ENCODE measurements at places on chromosomes 2 and 18.

DNA sequence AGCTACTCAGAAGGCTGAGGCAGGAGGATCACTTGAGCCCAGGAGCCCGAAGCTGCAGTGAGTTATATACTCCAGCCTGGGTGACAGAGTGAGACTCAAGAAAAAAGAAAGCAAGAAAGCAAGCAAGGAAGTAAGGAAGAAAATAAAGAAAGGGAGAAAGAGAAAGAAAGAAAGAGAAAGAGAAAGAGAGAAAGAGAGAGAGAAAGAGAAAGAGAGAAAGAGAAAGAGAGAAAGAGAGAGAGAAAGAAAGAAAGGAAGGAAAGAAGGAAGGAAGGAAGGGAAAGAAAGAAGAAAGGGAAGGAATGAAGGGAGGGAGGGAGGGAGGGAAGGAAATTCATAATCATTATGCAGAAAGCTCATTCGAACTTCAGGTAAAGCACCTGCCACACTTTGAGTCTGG is 33.9 kb downstream of the KIF3C start:
- no peak for DNase-seq

GRCh38 chr2:46387292-46387691 is 90.1 kb downstream of the EPAS1 start:
- DNase-seq, result no peak

DNA sequence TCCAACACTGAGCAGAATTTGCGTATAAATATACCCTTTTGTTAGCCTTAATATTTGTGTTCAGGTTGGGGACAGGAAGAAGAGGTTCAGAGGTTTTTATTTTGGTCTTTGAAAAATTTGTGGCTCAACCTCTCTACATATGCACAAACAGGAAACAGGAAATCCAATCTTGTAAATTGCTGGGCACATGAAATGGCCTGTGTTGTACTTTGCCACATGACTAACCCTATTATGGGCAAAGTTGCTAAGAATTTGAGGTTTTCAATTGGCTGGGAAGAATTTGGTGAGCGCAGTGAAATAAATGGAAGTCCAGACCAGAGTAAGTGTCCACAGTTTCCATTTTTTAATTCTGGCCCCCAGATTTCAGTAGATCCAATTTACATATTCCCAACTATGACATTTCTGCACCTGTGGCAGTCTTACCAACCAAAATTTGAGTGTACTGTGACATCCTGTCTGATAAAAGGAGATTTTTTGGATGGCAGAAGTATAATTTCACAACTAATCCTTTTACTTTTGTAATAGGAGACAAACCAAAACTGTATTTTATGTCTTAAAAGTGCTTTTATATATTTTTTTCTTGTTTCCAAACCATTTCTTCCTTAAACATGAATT is 63.6 kb downstream of the COX7A2L start:
- no peak for DNase-seq

DNA sequence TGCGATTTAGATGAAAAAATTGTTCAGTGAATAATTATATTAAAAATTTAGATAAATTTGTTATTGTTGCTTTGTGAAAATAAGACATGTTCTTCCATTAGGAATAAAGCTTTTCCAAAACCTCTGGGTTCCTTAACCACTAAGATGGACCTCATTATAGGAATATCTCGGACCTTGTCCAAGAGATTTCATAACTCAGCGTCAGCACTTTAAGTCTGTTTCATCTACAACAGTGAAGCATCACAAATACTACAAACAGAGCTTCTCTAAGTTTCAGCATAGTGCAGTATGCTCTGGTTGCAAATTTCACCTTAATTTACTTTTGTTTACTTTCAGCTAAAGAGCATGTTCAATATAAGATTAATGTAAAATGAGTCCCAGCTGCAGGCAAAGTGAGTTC is 150.3 kb downstream of the UBE2E3 start:
- peak; percentile 15 for DNase-seq

- DNase-seq, result no peak
Observed at GRCh38 chr2:164032995-164033394, 297.2 kb upstream of the FIGN start.

DNA sequence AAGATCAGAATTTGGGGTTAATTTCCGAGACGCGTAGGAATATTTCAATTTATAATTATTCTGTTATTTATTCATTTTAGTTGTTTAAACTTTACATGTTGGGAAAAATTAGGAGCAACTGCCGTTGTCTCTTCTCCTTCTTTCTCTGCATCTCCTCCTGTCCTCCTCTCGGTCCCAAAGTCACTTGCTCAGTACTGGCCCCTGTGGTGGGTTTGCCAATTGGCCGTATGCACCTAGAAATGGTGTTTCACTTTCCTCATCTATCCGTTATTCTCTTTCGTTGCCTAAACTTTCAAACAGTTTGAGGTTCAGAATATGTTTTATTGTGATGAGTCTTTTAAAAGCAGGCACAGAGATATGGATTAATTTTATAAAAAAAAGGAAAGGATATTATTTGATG is 517.9 kb downstream of the PLCL1 start:
- DNase-seq, result no peak

DNA sequence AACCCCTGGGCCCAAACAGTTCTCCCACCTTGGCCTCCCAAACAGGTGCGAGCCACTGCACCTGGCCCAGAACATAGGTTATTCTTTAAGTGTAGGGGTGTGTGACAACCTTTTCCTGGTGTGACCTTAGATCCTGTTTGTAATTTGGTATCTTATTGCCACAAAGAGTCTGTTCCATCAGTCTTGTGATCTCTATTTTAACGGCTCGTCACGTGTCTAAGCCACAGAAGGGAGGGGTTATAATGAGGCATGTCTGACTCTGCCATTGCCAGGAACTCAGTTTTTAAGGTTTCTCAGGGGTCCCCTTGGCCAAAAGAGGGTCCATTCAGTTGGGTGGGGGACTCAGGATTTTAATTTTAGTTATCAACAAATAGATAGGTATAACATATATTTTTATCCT is 4.4 kb upstream of the ALS2 start:
- DNase-seq, result no peak

DNA sequence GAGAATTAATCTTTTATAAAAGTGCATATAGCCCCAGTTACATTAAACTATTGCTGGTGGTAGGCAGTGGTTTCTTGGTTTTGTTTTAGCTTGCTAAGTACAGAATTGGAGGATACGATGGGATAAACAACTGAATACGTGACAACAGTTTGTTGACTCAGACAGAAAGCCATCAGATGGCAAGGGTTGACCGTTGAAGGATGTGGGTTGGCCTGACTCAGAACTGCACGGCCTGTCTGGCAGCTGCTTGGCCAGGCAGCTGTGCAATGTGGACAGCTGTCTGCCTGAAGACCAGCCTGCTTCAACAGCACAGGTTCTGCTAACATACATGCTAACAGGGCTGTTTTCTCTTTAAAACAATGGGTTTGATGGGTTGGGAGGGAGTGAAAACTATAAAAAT is 46.6 kb downstream of the PRKRA start:
- peak; percentile 33 for DNase-seq

GRCh38 chr2:234993541-234993981 is 41.7 kb downstream of the SH3BP4 start:
- no peak for DNase-seq

DNA sequence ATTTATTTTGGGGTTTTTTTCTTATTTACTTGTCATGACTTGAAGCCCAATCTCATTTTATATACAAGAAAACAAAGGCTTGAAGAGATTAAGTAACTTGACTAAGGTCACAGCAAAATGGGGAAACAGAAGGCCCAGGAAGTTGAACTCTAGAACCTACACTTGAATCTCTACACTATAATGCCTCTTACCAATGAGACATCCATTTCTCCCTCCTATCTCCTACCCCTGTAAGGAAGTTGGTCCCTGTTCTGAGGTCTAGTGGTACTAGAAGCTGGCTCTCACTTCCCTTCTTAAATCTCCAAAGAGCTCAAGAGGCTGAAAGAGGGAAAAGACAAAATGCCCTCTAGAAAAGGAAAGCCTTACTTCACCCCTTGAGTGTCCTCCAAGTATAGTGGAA is 25.5 kb upstream of the IHH start:
- no peak for DNase-seq

GRCh38 chr2:101998896-101999789 is 7.4 kb downstream of the IL1R2 start:
- peak; percentile 17 for DNase-seq

GRCh38 chr2:207044379-207045362 is 105.4 kb downstream of the CPO start:
- DNase-seq, result no peak

DNA sequence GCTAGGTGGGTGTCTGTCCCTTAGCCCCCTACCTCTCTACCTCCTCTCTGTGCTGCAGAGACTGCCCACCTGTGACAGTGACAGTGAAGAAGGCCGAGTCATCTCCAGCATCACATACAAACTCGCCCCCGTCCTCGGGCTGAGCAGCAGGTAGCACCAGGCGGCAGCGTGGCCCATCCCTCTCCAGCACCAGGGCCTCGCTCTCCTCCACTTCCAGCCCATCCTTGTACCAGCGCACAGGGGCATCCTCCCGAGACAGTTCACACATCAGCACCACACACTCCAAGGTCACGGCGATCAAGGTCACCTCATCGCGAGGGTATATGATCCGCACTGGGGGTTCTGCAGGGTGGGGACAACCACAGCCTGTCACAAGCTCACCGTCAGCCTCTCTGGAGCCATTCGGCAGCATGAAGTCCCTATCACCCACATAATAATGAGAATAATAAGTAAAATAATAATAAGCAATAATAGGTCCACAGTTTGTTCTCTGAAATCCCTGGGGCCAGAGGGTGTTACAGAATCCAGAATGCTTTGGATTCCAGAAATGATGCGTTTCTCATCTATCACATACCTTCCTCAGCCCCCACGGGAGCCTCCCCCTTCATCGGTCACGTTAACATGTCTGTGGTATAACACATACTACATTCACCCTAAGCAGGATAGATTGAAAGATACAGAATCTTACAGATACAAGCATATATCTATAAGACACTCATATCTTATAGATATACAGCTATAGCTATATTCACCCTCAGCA is 12.0 kb downstream of the OBSL1 start:
- DNase-seq, result peak; percentile 53

GRCh38 chr2:9574331-9574730 is 18.7 kb upstream of the ADAM17 start:
- DNase-seq, result no peak

GRCh38 chr2:127650041-127650784 is 4.3 kb downstream of the GPR17 start:
- DNase-seq, result no peak

GRCh38 chr2:73333564-73333963 is 40.2 kb upstream of the EGR4 start:
- DNase-seq, result no peak

DNA sequence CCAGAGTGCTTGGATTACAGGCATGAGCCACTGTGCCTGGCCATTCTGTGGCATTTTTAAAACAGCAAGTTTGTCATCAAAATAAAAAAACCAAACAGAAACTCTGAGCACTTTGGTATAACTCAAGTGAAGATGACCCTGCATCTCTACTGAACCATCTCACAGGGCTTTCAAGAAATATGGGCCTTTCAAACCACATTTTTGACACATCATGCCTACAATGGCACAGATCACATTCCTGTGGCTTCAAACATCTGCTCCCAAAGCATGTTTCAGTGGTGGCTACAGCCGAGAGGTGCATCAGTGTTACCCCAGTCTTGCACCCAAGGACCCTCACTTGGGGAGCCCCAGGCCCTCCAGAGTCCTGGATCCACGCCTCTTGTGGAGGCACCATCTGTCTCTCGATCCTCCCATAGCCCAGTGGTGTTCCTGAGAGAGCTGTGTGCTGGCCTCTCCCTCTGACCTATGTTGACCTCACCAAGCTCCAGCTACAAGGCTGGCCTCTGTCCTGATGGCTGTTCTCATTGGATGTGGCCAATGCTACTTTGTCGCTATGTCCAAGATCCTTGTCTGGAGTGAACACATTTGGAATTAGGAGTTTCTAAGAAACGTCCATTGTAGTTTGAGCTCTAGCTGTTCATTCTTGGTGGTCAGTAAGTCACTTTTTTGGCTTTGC is 55.2 kb upstream of the RALBP1 start:
- DNase-seq, result peak; percentile 60

DNA sequence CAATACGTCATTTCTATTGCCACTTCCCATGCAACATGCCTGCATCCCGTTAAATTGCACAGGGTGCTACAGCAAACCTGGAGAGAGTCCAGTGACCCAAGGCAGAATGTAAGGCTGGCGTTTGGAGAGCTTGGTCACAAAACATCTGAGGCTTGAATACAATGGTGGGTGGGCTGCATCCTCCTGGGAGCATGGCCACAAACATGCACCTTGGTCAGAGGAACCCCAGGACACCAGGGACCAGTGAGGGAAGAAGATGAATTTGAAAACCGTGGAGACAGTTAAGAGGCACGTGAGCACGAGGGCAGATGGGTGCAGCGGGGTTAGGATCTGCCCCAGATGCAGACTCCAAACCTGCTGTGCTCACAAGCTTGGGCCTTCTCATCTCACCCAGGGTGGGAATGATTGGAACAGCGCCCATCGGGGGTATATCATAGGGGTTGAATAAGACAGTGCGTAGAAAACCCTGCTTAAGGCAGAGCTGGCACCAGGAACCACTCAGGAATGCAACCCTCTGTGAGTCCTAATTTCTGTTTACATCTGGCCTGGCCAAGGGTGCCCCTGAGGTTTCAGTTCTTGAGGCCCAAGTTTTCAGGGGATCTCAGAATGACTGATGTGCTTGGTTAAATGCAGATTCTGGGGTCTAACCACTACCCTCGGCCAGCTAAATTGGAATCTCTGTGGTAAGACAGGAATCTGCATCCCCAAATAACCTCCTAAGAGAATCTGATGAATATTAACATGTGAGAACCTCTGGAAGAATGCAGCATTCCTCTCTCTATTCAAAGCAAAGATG is 97.2 kb downstream of the ARL4C start:
- peak; percentile 68 for DNase-seq

- no peak for DNase-seq
Observed at GRCh38 chr2:182426082-182426917, 536 bp downstream of the PDE1A start.

All from fibroblast of skin of right biceps (primary cell).